ENCODE measurements at places on chromosomes 16 and 17. TPM values are rescaled to one million over a fixed set of nuclear protein-coding genes. Genes with fewer than 3 reads are reported as not detected.
A peak's percentile ranks its signal among the peaks of the same experiment; 100 is the strongest.

IRX3 gene
- not detected for total RNA-seq

DNA sequence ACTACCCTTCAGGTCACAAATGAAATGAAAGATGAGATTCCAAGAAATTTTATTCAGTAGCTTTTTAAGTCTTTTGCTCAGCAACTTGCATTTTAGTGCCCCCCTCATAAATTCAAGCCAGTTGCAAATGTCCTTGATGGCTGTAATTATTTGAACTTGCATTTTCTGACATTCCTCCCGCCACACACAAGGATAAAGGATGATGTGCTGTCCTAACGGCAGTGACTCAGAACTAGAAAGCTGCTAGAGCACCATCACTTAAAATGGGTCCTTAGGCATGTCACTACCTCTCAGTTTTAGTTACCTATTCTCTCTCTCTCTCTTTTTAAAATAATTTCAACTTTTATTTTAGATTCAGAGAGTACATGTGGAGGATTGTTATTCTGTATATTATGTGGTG is 306.7 kb downstream of the CNTNAP4 start:
- H3K36me3 ChIP-seq = no peaks in the 10 kb centered on the region
- DNase-seq = no peak
- H3K4me1 ChIP-seq = no peaks in the 10 kb centered on the region
- H3K4me3 ChIP-seq = no peak overlapping the region

GRCh38 chr17:20733923-20734322 is 154.4 kb downstream of the CDRT15L2 start:
- H3K4me1 ChIP-seq = no peaks in the 10 kb centered on the region
- H3K36me3 ChIP-seq = no peaks in the 10 kb centered on the region
- no peak overlapping the region for H3K4me3 ChIP-seq
- no peaks in the 10 kb centered on the region for H3K27me3 ChIP-seq
- DNase-seq = no peak

SLC5A2 gene
- total RNA-seq = 0.20 TPM

ITGA2B gene
- total RNA-seq = 0.69 TPM

- H3K4me3 ChIP-seq = no peak overlapping the region
- no peaks in the 10 kb centered on the region for H3K36me3 ChIP-seq
- no peaks in the 10 kb centered on the region for H3K27me3 ChIP-seq
- H3K4me1 ChIP-seq = peaks cover 8% of the 10 kb centered on the region
- peak overlapping the region; percentile 86 for H3K27ac ChIP-seq
Measured at GRCh38 chr17:39716073-39716818, 14.1 kb downstream of the MIEN1 start.

DOC2B gene
- total RNA-seq = 4.4 TPM

DNA sequence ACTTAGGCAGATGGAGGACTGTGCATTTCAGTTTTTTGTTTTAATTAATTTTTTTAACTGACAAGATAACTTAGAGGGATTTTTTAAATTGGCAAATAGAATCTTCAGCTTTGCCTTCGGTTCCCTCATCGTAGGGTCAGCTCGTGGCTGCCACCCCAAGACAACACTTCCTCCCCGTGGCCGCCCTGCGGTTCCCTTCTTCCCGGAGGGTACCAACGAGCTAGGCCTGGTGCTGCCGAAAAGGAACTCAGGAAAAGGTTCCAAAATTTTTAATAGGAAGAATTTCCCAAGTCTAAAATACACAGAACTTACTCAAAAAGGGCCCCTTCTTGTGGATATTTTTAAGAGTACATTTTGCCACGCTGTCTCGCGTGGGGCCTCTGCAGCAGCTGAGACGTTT is 210.4 kb upstream of the CHMP6 start:
- H3K27ac ChIP-seq = no peak overlapping the region
- DNase-seq = no peak
- no peaks in the 10 kb centered on the region for H3K4me1 ChIP-seq
- H3K27me3 ChIP-seq = no peaks in the 10 kb centered on the region
- no peaks in the 10 kb centered on the region for H3K36me3 ChIP-seq

ITGB3 gene
- 15.4 TPM for total RNA-seq

SYNGR3 gene
- total RNA-seq = 1.9 TPM

- H3K27me3 ChIP-seq = no peaks in the 10 kb centered on the region
- no peaks in the 10 kb centered on the region for H3K4me1 ChIP-seq
- DNase-seq = no peak
- H3K27ac ChIP-seq = no peak overlapping the region
Measured at GRCh38 chr17:32697728-32698625, 178.9 kb downstream of the MYO1D start.

DNA sequence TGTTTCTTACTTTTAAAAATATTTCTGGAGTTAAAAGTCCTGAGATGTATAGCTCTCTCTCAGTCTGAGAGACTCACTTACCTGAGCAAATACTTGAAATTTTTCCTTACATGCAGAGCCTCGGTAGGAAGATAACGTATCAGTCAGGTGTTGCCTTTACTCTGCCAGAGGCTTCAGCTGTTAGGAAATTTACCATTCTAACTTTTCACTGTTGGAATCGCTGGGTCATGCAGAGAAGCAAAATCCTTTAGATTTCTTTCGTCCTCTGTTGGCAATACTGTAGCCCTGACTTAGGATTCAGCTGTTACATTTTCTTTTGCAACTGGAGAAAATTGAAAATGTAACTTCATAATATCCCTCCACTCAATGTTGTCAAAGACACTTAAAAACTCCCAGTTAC is 20.0 kb upstream of the KCNJ16 start:
- H3K27me3 ChIP-seq = no peaks in the 10 kb centered on the region
- no peak for DNase-seq
- H3K36me3 ChIP-seq = no peaks in the 10 kb centered on the region
- no peaks in the 10 kb centered on the region for H3K4me1 ChIP-seq
- no peak overlapping the region for H3K27ac ChIP-seq

SPATA32 gene
- not detected for total RNA-seq

- no peak overlapping the region for H3K4me3 ChIP-seq
- DNase-seq = no peak
- no peaks in the 10 kb centered on the region for H3K36me3 ChIP-seq
- no peak overlapping the region for H3K27ac ChIP-seq
Measured at GRCh38 chr17:82586576-82587233, 61.5 kb downstream of the WDR45B start.

DNA sequence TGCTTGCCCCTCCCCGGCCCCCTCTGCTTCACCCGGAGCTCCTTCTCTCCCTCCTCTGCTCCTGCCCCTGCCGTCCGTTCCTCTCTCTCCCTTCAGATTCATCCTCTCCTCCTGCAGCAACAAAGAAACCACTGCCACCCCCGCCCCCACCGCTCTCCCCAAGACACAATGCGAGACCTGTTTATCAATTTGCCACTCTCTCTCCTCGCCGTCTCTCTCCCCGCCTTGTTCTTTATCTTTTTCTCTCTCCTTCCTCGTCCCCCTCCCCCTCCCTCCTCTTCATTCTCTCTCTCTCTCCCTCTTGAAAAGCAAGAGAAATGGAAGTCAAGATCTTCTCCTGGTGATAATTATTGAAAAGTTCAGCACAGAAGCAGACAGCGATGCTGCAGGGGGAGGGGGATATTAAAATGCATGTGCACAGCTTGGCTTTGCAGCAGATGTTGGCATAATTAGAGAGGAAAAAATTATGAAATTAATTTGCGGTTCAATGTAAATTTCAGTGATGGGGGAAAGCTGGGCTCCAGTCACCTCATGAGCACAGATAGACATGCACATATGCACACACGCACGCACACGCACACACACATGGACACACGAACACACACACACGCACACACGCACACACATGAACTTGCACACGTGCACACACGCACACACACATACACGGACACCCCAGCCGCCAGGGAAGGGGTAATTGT is 58.1 kb upstream of the CBFA2T3 start:
- no peak overlapping the region for H3K4me3 ChIP-seq
- no peak overlapping the region for H3K27ac ChIP-seq
- H3K4me1 ChIP-seq = no peaks in the 10 kb centered on the region
- no peak for DNase-seq

Measured in colonic mucosa (tissue), 4 donors.